ENCODE measurements at places on chromosomes 1 and 21. TPM values are rescaled to one million over a fixed set of nuclear protein-coding genes. Genes with fewer than 3 reads are reported as not detected.
A peak's percentile ranks its signal among the peaks of the same experiment; 100 is the strongest.

GRCh38 chr1:227898502-227899140 is 49.1 kb downstream of the WNT9A start:
- DNase-seq: no peak

DNA sequence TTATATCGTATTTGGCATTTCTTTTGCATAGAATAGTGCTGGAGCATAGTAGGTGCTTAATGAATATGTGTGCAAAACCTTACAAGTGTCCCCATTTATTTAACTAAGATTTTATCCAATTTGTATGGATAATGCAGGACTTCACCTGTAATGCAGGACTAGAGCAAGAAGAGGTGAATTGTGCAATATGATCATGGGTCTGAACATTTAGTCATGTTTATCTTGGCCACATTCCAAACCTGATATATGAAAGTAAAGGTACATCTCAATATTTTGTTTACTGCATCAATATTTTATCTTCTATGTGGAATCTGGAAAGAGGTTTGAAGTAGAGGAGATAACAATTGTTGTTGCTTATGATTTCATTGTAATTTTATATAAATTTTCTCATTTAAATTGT is 1626.7 kb upstream of the B3GALT2 start:
- DNase-seq: no peak

DNA sequence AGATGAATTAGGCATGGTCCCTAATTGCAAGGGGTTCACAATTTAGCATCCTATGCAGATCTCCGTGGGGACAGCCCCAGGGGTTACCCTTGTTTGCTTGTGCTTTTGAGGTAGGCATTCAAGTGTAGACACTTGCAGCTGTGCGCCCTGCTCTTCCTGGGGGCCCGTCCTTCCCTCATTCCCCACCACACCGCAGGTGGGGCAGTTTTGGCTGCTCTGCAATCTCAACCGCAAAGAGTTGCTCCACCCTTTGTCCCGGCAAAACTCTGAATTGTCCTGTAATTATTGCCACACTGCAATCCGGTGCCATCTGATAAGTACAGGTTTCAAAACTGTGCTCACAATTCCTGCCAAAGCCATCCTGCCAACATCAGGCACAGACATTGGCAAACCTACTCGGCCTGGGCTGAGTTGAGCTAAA is 65.4 kb upstream of the LYST start:
- DNase-seq: no peak

GRCh38 chr1:168100315-168101002 is 36.3 kb downstream of the GPR161 start:
- no peak for DNase-seq

DNA sequence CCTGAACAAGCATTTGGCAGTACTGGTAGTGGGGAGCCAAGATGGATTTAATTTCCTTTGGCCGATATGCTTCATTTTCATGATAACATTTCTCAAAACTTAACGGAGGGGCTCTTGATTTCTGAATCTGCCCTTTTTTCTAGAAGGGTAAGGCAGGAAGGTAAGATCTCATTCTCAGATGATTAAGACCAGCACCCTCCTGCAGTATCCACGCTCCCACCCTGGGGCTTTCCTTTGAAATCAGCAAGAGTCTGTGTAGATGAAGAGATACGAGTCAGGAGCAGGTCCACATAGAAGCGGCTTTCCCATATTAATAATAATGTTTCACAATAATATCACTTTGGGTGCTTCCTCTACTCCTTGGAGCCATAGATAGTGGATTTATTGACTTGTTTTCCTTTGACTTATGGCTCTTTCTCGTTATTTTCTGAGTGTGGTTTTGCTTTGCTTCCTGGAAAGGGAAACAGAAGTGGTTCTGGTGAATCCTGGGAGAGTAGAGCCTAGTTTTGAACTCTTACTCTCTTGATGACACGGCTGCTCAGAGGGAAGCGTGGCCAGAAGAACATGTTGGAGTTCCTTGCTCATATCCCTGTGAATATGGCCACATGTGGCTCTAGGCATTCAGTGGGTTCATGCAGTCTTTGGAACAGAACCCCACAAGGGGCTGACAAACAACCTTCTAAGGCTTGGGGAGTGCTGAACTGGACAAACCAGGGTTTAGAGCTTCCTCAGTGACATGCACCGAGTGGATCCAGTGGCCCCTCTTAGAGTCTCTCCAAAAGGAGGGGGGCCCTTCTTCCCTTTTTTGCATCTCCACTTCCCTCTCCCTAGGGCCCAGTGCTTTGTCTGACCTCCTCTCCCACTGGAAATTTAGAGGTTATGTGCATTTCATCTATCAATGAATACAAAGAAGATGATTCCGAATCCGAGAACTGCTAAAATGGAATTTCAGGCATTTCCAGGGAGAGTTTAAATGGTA is 195.7 kb downstream of the DYRK1A start:
- no peak for DNase-seq

DNA sequence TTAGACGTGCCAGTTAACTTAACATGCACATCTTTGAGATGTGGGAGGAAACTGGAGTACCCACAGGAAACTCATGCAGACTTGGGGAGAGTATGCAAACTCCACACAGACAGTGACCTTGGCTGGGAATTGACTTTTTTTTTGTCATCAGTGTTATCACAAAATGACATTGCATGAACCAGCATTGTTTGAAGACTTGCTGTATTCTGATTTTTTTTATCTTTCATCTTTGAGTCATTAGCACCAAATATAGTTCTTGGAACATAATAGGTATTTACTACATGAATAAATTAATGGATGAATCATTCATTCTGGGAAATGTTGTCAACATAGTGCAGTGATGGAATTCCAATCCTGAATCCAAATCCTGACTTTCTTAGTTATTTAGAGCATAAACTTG is 77.0 kb downstream of the ATF6 start:
- DNase-seq: no peak

DNA sequence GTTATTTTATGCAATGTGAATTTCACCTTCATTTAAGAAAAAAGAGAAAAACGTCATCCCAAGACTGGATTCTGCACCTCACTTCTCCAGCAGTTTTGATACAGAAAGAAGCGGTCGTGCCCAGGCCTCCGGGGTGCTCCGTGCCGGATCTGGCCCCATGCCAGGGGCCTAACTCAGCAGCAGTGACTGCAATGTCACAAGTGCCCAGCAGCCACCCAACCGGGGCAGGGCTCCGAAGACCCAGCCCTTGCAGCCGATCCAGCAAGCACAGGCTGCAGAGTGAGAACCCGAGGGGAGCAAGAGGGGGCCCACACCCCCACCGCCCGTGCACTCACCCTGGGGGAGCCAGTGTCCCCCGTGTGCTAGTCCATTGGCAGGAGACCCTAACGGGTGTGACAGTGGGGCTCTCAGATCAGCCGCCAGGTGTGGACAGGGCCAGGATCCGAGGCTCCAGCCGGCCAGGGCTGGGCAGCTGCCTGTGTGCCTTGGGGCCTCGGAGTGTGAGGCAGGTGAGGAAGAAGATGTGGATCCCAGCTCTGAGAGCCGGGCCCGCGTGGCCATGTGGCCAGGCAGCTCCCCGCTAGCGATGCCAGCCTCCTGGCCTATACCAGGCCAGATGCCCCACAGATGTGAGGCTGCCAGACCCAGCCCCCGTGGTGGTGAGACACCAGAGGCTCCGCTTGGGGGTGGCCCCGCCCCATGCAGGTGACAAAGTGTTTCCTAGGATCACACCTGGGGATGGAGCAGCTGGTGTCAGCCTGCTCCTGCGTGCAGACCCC is 60.6 kb downstream of the MEGF6 start:
- DNase-seq: no peak

- DNase-seq: no peak
Observed at GRCh38 chr1:188402986-188403385, 1574.2 kb downstream of the PLA2G4A start.

DNA sequence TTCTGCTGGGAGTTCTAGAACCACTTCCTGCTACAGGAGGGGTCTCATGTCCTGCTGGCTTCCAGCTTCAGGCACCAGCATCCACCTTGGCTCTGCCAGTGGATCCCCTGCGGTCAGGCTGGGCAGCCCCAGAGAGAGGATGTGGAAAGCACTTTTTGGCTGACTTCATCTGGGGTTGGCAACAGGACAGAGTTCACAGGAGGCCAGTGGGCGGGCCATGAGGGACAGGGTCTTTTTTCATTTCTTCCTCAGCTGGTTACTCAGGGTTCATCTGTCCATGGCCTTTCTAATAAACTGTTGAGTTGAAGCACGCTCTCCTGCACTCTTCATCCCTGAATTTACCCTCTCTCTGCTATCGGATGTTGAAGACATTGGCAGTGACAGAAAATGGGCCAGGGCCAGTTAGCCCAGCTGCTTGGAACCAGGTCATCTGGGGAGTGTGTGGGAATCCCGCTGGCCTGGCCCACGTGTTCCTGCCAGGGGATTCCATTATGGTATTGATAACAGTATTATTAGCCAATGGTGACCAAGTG is 45.2 kb downstream of the RPS6KA1 start:
- peak; percentile 33 for DNase-seq

GRCh38 chr1:154503898-154504297 is 1.7 kb upstream of the SHE start:
- no peak for DNase-seq

DNA sequence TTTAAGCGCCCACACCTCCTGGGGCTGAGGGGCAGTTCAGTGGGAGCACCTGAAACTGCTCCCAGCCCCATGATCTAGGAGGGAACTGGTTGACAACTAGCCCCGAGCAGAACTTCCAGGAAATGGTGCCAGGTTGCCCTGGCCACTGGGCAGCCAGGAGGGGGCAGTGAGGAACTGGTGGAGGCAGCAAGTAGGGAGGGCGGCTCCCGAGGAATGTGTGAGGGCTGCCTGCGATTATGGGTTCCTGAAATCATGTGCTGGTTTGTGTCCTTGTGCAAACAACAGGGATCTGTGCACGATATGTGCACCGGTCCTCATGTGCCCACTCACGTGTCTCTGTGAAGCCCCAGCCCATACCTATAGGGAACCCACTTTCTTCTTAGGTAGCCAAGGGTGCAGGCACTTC is 9.9 kb downstream of the GPR3 start:
- DNase-seq: peak; percentile 55

- no peak for DNase-seq
Observed at GRCh38 chr1:22502202-22502601, 50.6 kb downstream of the ZBTB40 start.

DNA sequence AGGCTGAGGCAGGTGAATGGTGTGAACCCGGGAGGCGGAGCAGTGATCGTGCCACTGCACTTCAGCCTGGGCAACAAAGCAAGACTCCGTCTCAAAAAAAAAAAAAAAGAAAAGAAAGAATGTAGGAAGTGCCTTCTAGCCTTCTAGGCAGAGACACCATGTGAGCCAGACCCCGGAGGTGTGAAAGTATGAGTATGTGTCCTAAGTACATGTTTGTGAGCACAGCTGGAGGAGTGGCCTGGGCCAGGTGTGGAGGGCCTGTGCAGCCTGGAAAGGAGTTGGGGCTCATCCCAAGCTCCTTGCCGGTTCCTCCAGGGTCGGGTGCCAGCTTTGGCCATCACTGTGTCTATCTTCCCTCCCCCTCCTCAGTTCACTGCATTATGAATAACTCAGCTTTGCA is 13.0 kb downstream of the SOX13 start:
- no peak for DNase-seq

DNA sequence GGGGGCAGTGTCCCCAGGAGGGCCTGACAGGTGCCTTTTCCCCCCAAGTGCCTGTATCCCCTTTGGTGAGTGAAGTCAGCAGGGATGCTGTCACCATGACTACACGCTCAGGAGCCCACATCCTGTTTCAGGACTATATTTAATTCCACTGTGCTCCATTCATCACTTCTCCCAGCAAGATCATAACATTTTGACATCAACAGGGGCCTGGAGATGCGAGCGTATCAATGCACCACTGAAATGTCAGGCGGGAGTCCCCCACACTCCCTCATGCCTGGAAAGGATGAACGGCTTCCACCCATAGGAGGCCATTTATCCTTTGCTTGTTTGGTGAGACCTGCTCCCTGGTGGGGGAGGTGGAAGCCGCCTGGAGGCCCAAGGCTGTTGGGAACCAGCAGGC is 119.1 kb downstream of the PTPRU start:
- DNase-seq: no peak

DNA sequence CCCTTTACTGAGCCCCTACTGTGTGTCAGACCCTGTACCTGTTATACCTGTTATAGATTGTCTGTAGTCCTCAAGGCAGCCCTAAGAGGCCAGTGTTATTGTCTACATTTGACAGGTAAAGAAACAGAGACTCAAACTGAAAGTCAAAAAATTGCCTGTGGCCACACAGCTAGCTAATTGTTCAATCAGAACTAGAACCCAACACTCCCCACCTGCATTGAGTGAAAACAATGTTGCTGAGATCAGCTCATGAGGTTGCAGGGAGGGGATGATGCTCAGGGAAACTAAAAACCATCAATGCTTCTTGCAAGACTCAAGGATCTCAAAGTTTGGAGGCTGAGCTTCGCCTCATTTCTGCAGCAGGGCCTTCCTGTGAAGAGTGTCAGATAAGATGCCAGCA is 109.5 kb upstream of the LMO4 start:
- DNase-seq: no peak

DNA sequence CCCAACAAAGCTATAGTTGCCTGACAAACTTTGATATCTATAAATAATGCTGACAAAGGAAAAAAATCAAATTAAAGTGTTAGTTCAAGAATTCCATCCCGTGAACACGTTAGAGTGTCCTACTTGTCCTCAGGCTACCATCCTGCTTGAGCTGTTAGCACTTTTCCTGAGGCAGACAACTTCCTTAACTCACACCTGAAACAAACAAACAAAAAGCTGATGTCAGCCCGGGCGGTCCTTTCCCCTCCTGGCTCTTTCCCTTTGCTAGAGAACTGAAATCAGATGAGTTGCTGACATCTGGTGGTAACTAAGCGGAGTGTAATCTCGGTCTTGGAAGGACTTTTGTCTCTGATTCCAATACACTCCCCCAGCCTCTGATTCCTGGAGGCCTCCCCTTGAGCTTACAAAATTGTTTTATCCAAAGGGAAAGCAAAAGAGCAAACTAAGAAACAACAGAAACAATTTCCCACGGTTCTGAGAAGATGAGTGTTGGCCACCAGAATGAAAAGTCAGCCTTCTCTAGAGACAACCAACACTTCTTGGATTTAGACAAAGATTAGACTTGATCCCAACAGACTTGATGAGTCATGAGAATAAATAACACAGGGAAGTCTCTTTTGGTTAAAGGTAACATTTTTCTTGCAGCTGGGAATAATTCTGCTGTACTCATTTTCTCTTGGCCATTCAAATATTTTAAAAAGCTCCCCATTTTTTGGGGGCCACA is 135.4 kb downstream of the PROX1 start:
- DNase-seq: peak; percentile 57

GRCh38 chr1:58805716-58806571 is 22.1 kb upstream of the JUN start:
- no peak for DNase-seq

- DNase-seq: peak; percentile 31
Observed at GRCh38 chr1:203870245-203870644, 8.8 kb downstream of the SNRPE start.

RASSF5 gene
- total RNA-seq: 0.18 TPM

TCEA3 gene
- 3.0 TPM for total RNA-seq

ATP6V1G3 gene
- not detected for total RNA-seq

All from IMR-90 (cell line).